ENCODE measurements at places on chromosomes 11 and 22.
A peak's percentile ranks its signal among the peaks of the same experiment; 100 is the strongest.

- DNase-seq, result no peak
These were observed 850.0 kb downstream of the TBC1D22A start for GRCh38 chr22:47612311-47612910.

DNA sequence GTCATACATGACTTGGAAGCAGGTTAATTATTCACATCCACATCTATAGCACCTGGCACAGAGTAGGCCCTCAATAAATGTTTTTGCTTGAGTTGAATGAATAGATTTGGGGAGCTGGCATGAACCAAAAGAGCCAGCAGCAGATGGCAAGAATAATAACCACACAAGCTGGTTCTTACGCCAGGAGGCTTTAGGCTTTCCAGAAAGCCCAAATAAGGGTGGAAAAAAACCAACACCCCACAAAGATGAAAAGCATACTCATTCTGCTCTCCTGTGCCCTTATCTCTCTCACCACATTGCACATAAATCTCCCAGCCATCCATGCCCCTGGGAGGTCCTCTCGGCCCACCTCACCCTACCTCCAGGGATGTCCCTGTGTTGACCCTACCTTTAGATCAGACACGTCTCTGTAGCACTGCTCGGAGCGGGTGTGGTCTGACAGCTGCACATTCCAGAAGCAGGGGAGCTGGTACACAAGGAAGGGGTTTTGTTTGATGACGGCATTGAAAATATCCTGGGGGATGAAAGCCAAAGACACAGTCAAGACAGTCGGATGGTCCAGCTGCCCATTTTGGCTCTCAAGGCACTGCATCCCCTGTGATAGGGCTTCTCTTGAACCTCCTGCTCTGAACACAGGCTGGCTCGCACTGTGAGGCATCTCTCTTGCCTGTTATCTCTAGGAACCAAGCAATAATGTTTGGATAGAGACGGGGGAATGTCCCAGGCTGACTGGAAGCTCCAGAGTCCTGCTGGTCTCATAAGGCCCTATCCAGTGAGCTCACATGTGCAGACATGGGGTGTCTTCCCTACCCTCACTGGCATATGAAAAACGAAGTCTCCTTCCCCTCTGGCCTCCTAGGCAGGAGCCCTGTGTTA lies 323.6 kb upstream of the SYN3 start:
- DNase-seq, result no peak

- no peak for DNase-seq
These were observed 9.6 kb upstream of the DAGLA start for GRCh38 chr11:61670626-61671025.

GRCh38 chr11:41878095-41878494 lies 418.6 kb upstream of the LRRC4C start:
- DNase-seq, result peak; percentile 26

DNA sequence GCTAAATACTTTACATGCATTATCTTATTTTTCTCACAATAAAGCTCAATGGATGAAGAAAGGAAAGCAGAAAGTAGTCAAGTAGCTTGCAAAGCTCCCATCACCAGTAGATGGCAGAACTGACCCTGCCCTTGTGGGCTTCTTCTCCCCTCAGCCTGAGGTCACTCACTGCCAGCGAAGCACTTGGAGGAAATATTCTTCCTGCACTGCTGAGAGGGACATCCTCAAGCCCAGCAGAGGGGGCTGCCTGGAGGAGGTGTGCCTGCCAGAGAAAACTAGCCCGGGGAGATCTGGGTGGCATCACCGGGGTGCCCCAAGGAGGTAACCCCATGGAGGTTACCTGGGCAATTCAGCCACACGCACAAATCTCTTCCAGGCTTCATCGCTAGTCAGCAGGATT lies 6.6 kb downstream of the APOL4 start:
- DNase-seq, result peak; percentile 76

GRCh38 chr11:74642912-74643311 lies 50.5 kb downstream of the POLD3 start:
- no peak for DNase-seq

DNA sequence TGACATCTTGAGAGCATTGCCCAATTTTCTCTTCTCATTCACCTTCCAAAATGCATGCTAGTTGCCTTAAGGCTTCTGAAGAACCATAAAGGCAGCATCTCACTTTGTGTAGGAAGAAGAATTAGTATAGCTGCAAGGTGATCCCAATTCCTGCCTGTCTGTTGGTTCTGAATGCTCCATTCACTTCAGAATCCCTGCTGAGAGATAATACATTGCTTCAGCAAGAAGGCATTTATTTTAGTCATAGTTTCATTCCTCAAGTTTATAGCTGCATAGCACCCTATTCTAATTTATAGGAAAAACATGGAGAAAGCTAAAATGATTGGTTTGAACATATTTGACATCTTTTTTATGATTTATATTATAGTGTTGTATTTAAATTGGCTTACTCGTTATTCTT lies 181.3 kb downstream of the METTL15 start:
- peak; percentile 25 for DNase-seq

- DNase-seq, result no peak
These were observed 113.1 kb upstream of the TTC12 start for GRCh38 chr11:113201054-113201818.

GRCh38 chr11:128779036-128779435 lies 85.2 kb downstream of the FLI1 start:
- DNase-seq, result peak; percentile 59

DNA sequence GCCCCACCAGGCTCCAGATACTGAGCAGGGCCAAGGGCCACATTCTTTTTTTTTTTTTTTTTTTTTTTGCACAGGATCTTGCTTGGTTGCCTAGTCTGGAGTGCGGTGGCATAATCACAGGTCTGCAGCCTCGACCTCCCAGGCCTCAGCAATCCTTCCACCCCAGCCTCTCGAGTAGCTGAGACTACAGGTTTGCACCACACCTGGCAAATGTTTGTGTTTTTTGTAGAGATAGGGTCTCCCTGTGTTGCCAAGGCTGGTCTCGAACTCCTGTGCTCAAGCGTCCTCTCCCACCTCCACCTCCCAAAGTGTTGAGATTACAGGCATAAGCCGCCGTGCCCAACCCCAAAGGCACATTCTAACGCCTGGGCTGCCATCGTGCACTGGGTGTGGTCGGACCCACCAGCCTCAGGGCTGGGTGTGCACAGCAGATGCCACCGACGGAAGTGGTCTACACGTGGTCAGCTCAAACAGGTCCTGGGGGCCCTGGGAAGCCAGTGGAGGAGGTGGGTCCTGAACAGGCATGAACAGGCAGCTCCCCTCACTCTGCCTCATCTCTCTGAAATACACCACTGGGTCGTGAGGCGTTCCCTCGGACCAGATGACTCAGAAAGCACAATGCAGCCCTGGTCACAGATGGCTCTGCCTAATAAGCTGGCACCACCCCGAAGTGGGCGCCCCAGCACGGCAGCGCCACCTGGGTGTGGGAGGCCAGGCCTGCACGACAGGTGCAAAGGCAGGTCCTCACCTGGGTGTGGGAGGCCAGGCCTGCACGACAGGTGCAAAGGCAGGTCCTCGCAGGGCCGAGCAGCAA lies 5.1 kb upstream of the B4GALNT4 start:
- DNase-seq, result no peak

Data from fibroblast of skin of right quadriceps (primary cell).